CD8-positive, alpha-beta memory T cell (primary cell): ENCODE measurements at places on chromosomes 12 and 14. TPM values are rescaled to one million over a fixed set of nuclear protein-coding genes. Genes with fewer than 3 reads are reported as not detected.
A peak's percentile ranks its signal among the peaks of the same experiment; 100 is the strongest.

The IFT43 gene
- total RNA-seq, result 12.6 TPM

The CCDC77 gene
- 14.7 TPM for total RNA-seq

The SMIM41 gene
- total RNA-seq, result not detected

- H3K27me3 ChIP-seq, result no peaks in the 10 kb centered on the region
- H3K4me1 ChIP-seq, result peaks cover 59% of the 10 kb centered on the region
- DNase-seq, result no peak
- H3K27ac ChIP-seq, result peak overlapping the region; percentile 85
These were observed 3.7 kb downstream of the ARHGDIB start for GRCh38 chr12:14957551-14958168.

- DNase-seq, result no peak
- no peak overlapping the region for H3K4me3 ChIP-seq
- no peaks in the 10 kb centered on the region for H3K36me3 ChIP-seq
- H3K27ac ChIP-seq, result no peak overlapping the region
- H3K4me1 ChIP-seq, result no peaks in the 10 kb centered on the region
These were observed 77.9 kb downstream of the PTGER2 start for GRCh38 chr14:52391881-52392615.

DNA sequence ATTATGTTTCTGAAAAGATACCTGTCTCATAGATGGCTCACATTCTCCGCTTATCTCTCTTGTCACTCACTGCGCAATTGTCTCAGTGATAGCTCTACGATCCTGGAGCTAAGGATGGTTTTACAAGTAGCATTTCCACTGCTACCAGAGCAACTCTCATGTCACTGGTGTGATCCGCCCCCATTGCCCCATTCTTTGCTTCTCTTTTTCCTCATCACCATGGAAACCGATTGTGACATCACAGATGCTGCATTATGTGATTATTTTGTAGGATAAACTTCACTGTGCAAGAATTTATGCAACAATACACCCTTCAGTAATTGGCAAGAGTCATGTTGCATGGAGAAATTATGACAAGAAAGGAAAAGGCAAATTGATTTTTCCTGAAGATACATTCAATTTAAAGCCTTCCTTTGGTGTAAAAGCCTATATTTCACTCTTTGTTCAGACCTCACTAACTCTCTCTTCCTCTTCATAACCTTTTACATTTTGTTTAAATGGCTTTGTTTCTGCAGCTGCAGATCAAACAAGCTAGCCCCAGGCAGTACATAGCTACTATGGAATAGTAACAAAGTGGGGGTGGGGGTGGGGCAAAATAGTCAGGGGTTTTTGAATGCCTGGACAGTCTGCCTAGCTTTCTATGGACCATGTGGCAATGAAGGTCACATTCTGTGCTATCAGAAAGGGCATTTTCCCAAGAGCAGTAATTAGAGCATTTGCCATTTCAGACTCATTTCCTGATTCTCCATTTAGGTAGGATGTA is 539.8 kb downstream of the NRXN3 start:
- H3K4me1 ChIP-seq, result no peaks in the 10 kb centered on the region
- H3K4me3 ChIP-seq, result no peak overlapping the region
- no peak for DNase-seq
- H3K27ac ChIP-seq, result no peak overlapping the region
- H3K27me3 ChIP-seq, result no peaks in the 10 kb centered on the region

- no peak for DNase-seq
- H3K27me3 ChIP-seq, result no peaks in the 10 kb centered on the region
- no peak overlapping the region for H3K27ac ChIP-seq
- no peaks in the 10 kb centered on the region for H3K36me3 ChIP-seq
- no peak overlapping the region for H3K4me3 ChIP-seq
- no peaks in the 10 kb centered on the region for H3K4me1 ChIP-seq
These were observed 32.8 kb upstream of the PRIMA1 start for GRCh38 chr14:93821051-93821450.

DNA sequence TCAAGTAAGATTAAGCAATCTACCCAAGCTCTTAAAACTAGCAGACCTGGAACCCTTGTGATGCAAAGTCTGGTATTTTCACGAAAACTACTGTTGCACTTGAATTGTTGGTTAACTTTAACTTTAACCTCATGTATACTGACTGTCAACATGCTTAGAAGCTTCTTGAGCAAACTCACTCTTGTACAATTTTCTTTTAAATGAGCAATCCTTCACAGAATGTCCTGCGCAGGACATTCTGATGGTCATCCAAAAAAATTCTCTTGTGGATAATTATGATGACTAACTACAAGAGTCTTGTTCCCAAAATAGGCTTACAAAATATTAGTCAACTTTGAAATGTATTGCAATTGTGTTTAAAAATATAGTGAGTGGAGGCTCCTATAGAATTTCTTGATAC is 54.0 kb upstream of the PDE3A start:
- DNase-seq, result no peak
- no peak overlapping the region for H3K4me3 ChIP-seq
- no peaks in the 10 kb centered on the region for H3K4me1 ChIP-seq
- no peaks in the 10 kb centered on the region for H3K27me3 ChIP-seq
- no peak overlapping the region for H3K27ac ChIP-seq

DNA sequence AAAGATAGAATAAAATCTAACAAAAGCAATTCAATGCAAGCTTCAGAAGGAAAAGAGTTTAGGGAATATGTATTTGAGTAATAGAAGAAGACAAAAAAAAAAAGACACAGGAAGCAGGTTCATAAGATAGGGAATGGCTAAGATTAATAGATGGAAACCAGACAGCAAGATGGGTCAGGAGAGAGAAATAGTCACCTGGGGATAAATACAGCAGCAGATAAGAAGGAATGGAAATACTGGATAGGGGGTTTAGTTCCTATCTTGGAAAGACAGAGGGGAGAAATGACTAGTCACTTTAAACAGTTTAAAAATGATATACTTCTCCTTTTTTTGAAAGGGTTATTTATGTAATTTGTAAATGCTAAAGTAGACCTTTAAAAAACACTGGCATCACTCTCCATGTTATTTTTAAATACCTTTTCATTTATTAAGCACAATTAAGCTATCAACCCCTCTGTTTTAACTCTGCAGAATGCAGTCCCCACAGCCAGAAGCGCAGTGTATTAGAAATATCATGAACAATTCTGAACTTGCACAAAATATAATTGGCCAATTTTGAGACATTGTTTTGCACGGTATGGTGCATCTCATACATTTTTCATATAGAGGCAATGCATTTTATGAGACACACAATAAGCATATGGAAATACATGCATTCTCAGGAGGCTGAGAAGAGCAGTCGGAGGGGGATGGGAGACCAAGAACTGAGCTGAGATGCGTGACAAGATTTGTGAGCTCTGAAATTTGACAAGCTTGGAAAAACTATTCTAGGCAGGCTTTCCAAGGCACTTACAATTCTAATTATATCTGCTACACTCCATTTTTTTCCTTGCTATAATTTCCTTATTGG is 303.4 kb upstream of the PRICKLE1 start:
- DNase-seq, result no peak
- H3K27ac ChIP-seq, result no peak overlapping the region
- H3K27me3 ChIP-seq, result no peaks in the 10 kb centered on the region
- no peaks in the 10 kb centered on the region for H3K4me1 ChIP-seq
- no peaks in the 10 kb centered on the region for H3K36me3 ChIP-seq
- H3K4me3 ChIP-seq, result no peak overlapping the region

The KIF26A gene
- total RNA-seq, result 0.15 TPM

DNA sequence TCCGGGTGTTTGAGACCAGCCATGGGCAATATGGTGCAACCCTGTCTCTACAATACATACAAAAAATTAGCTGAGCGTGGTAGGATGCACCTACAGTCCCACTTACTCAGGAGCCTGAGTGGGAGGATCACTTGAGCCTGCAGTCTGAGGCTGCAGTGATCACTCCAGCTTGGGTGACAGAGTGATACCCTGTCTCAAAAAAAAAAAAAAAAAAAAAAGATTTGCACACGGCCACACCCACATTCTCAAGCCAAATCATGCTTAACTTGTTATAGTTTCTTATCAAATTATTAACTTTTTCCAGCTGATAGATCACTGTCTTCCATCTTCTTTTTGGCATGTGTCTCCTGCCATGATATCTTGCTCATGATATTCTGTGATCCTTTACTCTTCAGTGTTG is 6.8 kb downstream of the DRAM1 start:
- H3K27me3 ChIP-seq, result no peaks in the 10 kb centered on the region
- H3K27ac ChIP-seq, result no peak overlapping the region
- no peaks in the 10 kb centered on the region for H3K4me1 ChIP-seq

The RNASE7 gene
- total RNA-seq, result not detected

- H3K27me3 ChIP-seq, result no peaks in the 10 kb centered on the region
- no peak for DNase-seq
- no peak overlapping the region for H3K4me3 ChIP-seq
These were observed 16.4 kb downstream of the BAZ1A start for GRCh38 chr14:34858765-34859164.

- H3K36me3 ChIP-seq, result no peaks in the 10 kb centered on the region
- H3K27ac ChIP-seq, result no peak overlapping the region
- peaks cover 3% of the 10 kb centered on the region for H3K27me3 ChIP-seq
- no peak for DNase-seq
- no peak overlapping the region for H3K4me3 ChIP-seq
These were observed 3.5 kb downstream of the TAC3 start for GRCh38 chr12:57012600-57013465.

GRCh38 chr14:33475623-33476022 is 475.3 kb downstream of the EGLN3 start:
- H3K27ac ChIP-seq, result no peak overlapping the region
- H3K4me1 ChIP-seq, result no peaks in the 10 kb centered on the region
- H3K4me3 ChIP-seq, result no peak overlapping the region
- no peaks in the 10 kb centered on the region for H3K36me3 ChIP-seq
- H3K27me3 ChIP-seq, result no peaks in the 10 kb centered on the region
- no peak for DNase-seq

The PIP4K2C gene
- total RNA-seq, result 29.7 TPM

The HECTD4 gene
- 29.7 TPM for total RNA-seq

The PPP1R36 gene
- total RNA-seq, result 0.24 TPM

DNA sequence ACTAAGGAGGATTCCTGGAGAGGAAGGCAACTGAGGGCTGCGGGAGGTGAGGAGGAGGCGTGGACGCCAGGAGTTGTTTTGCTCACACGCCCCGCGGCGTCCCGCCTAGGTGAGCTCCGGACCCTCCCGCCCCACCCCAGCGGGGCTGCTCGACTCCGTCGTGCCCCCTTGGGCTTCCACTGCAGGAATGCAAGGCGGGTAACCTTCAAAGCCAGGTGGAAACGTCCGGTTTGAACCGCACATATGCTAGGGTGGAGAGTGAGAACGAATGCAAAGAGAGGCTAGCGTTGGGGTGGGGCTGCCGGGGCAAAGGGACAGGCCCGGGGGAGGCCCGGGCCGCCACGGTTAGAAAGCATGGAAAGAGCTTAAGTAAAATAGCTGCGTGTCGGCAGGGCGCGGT is 5.4 kb upstream of the DPPA3 start:
- no peak for DNase-seq
- no peak overlapping the region for H3K27ac ChIP-seq
- H3K36me3 ChIP-seq, result no peaks in the 10 kb centered on the region
- H3K4me3 ChIP-seq, result no peak overlapping the region
- H3K4me1 ChIP-seq, result no peaks in the 10 kb centered on the region

DNA sequence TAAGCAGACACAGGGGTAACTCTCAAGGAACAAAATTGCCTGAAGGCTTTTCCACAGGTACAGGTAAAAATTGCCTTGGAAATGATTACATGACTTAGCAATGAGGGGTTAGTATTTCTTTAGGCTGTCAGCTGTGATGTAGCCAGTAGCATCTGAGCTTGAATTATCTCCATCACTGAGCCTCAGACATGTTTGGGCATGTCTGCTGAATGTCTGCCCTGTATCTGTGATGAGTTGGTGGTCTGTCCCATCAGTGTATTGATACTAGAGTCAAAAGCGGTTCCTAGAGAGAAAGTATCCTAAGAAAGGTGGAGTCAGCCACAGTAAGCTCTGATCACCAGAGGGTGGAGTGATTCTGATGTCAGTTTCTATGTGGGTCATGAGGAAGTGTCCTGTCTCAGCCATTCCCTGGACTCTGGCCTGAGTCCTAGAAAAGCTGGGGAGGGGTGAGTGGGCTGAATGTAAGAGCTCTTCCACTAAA is 16.3 kb downstream of the AKAP6 start:
- H3K27ac ChIP-seq, result no peak overlapping the region
- DNase-seq, result no peak
- no peaks in the 10 kb centered on the region for H3K36me3 ChIP-seq
- H3K27me3 ChIP-seq, result no peaks in the 10 kb centered on the region
- no peak overlapping the region for H3K4me3 ChIP-seq
- H3K4me1 ChIP-seq, result no peaks in the 10 kb centered on the region

The C12orf50 gene
- total RNA-seq, result not detected

DNA sequence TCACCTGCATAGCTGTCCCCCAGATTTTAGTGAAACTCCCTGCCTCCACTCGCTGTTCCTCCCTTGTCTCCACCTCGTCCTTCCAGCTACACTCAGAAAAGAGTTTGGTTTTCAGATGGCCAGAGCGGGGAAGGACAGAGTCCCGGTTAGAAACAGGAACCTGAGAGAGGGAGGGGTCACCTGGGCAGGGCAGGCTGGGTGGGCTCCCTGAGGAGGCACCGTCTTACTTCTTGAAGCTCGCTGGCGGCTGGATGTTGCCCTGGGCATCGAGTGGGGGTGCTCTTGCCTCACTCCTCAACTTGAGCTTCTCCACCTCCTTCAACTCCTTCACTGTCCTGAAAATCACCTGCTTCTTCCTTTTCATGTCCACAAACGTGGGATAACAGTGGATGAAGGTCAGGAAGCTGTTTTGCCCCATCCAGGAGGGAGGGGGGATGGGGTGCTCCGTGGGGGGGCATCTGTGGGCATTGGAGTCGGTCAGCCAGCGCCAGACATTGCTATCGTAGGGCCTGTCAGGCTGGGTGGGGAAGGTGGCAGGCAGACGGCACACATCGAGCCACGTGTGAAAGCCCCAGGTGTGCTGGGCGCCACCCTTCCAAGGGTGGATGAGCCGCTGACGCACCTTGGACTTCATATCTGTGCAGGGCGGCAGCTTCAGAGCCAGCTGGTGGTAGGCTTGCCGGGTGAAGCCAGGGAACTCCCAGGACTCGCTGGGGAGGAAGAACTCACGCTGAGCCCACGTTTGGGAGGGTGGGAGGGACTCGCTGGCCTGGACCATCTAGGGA is 2.0 kb downstream of the TEX52 start:
- H3K4me3 ChIP-seq, result no peak overlapping the region
- H3K36me3 ChIP-seq, result no peaks in the 10 kb centered on the region
- no peak for DNase-seq
- no peaks in the 10 kb centered on the region for H3K4me1 ChIP-seq
- H3K27ac ChIP-seq, result no peak overlapping the region

GRCh38 chr14:28375295-28375694 is 391.3 kb upstream of the FOXG1 start:
- no peaks in the 10 kb centered on the region for H3K4me1 ChIP-seq

GRCh38 chr14:104282332-104283196 is 144.2 kb downstream of the KIF26A start:
- no peak for DNase-seq
- H3K27me3 ChIP-seq, result no peaks in the 10 kb centered on the region
- H3K4me3 ChIP-seq, result no peak overlapping the region

The GPR84 gene
- total RNA-seq, result 0.15 TPM
